Stimulated activated CD4-positive, alpha-beta T cell treated with anti-CD3 and anti-CD28 coated beads, Interleukin-1b, Interleukin-23, amount 100 ng/mL, for 1 hour (primary cell): ENCODE measurements at places on chromosomes 7 and 10.

- DNase-seq: no peak
Measured at GRCh38 chr10:98485959-98486358, 39.2 kb upstream of the HPS1 start.

- no peak for DNase-seq
Measured at GRCh38 chr10:88735661-88736060, 24.2 kb upstream of the LIPN start.

DNA sequence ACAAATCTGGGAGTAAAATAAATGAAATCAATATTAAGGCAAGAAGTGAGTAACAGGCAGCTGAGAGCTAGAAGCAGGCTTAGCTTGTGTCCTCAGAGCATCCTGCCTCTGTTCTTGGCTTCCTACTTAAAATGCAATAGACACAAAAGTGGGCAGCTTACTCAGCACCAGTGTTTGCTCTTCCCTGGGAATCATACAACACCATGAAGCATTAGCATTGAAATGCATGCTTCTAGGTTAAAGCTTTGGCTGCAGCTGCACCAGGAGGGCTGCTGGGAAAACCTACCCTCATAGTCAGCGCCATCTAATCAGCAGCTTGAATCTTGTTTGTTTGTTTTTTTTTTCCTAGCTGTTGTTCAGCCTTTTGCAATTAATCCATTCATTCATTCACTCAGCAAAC, 104.2 kb upstream of the VWC2 start:
- no peak for DNase-seq

DNA sequence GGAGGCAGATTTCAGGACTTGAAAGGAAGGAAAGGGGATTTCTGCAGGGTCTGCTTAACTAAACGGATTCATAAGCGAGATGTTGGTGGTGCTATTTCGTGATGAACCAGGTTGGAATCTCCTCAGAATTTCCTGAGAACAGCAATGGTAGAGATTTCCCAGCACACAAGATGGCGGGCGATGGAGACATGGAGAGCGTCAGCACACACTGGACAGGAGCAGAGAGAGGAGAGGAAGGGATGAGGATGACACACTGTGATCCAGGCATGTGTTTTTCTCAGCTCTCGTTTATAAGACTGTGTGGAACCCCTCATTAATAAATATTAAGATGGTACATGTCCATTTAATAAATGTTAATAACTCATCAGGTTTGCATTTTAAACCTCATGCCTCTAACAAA, 43.9 kb upstream of the LYZL1 start:
- no peak for DNase-seq

DNA sequence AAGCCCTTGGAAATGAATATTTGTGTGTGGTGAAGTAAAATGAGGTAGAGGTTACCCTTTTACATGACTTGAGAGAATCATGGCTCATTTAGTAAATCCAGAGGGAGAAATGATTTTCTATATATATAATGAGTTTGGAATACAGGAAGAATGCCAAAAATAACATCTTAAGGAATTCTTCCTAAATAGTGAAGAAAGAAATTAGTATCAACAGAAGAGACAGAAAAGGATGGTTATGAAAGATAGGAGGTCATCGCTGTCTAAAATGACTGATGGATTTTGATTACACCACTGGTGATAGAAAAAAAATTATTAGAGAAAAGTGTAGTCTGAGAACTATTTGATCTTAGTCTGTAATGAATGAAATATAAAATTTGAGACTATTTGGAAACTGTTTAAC, 283.0 kb downstream of the ADK start:
- no peak for DNase-seq

GRCh38 chr7:156094350-156095146, 282.3 kb upstream of the SHH start:
- no peak for DNase-seq

- no peak for DNase-seq
Measured at GRCh38 chr7:42735081-42735480, 176.8 kb downstream of the C7orf25 start.

- DNase-seq: no peak
Measured at GRCh38 chr10:120131183-120131582, 238.7 kb downstream of the SEC23IP start.

- DNase-seq: no peak
Measured at GRCh38 chr7:151608031-151608551, 88.4 kb upstream of the RHEB start.

GRCh38 chr10:5810225-5810624, 3.0 kb downstream of the GDI2 start:
- DNase-seq: no peak

DNA sequence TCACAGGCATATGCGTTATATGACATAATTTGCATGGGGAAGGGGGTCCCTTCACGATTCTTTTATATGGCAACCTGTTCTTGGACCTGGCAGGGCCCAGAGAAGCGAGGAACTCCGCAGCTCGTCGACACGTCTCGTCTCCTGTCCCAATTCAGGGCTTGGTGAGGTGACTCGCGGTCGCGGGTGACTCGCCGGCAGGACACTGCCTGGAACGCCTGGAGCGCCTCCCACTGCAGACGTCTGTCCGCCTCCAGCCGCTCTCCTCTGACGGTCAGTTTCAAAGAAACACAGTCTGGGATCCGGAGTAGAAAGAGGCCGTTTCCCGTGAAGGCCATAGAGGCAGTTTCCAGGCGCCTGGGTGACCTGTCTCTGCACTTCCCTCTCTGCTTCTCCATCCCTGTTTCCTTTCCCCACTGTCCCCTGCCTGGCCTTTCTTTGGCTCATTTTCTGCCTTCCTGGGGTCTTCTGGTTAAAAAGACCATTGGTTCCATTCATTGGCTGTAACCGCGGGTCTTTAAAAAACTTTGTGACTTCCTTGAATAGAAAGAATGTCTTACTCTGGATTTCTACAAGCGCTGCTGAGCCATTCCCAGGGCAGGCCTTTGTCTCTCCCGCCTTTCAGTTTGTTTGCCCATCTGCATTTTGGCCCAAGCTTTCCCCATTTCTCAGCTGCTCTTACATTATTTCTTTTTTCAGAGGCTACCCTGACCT, 1.2 kb downstream of the UPP1 start:
- no peak for DNase-seq

DNA sequence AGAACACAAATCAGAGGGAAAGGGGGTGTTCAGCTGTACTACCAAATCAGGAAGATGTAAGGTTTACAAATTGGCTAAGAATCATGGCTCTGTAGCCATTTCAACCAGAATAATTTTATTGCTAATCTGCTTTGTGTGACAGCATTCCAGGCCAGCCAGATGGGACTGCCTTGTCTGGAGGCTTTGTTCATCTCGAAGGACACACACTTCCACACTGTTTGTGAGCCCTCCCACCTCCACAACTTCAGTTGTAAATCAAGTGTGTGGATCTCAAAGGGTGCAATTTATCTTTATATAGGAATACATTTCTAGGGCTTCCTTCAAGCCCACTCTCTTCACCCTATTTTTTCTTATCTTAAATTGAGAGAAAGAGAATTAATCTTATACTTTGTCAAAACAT, 6.9 kb upstream of the OIT3 start:
- DNase-seq: no peak

GRCh38 chr7:150516956-150517745, 2.5 kb downstream of the GIMAP7 start:
- no peak for DNase-seq

DNA sequence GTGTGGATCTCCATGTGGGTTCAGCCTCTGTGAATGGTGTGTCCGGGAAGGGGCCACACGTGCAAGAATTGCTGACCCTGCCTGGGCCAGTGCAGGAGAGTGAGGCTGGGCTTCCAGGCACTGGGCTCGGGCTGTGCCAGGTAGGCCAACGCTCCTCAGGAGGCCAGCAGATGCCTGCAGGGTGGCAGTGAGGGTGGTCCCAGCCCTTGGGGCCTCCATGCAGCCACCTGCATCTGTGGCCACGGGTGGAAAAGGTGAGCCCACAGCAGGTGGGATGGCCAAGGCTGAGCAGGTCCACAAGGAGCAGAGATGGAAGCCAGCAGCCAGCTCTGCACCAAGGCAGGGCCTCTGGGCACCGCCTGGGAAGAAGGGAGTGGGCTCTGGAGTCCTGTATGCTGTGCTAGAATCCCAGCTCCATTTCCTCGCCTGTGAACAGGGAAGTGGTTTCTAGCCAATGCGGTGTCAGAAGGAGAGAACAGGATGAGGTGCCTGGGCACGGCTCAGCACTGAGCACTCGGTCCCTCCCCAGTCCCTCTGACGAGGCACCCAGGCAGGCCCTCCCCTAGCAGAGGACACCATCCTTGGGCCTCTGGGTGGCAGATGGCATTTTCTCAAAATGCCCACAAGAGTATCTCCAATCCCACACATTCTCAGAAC, 31.1 kb upstream of the RET start:
- no peak for DNase-seq

- DNase-seq: no peak
Measured at GRCh38 chr10:37856881-37857286, 526 bp downstream of the ZNF248 start.

GRCh38 chr7:111346219-111346618, 216.1 kb downstream of the IMMP2L start:
- DNase-seq: no peak

GRCh38 chr7:74479066-74479781, 25.5 kb downstream of the GTF2IRD1 start:
- DNase-seq: no peak

- DNase-seq: no peak
Measured at GRCh38 chr7:71266912-71267311, 135.0 kb downstream of the GALNT17 start.

GRCh38 chr10:48582970-48583369, 21.9 kb downstream of the ARHGAP22 start:
- DNase-seq: no peak

DNA sequence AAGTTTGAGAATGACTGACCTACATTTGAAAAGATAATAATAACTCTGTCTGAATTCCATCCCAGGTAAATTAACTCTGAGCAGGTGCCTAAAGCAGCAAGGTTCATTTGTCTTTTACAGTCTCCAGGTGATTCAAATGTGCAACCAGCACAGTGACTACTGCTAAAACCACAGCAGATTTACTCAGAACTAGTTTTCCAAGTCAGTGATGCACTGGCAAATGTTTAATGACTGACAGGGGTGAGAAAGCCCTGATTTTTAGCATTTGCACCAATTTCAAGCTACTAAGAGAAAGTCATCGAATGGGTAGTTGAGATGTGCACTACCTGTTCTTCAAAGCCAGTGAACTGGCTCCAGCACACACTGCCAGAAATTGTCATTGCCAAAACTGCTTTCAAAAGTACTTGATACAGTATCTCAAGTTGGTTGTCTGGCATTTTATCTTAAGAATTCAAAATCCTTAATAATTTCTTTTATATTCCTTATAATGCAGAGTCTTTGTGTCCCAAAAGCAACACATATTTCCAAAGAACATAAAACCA, 60.3 kb downstream of the ATOH7 start:
- no peak for DNase-seq

DNA sequence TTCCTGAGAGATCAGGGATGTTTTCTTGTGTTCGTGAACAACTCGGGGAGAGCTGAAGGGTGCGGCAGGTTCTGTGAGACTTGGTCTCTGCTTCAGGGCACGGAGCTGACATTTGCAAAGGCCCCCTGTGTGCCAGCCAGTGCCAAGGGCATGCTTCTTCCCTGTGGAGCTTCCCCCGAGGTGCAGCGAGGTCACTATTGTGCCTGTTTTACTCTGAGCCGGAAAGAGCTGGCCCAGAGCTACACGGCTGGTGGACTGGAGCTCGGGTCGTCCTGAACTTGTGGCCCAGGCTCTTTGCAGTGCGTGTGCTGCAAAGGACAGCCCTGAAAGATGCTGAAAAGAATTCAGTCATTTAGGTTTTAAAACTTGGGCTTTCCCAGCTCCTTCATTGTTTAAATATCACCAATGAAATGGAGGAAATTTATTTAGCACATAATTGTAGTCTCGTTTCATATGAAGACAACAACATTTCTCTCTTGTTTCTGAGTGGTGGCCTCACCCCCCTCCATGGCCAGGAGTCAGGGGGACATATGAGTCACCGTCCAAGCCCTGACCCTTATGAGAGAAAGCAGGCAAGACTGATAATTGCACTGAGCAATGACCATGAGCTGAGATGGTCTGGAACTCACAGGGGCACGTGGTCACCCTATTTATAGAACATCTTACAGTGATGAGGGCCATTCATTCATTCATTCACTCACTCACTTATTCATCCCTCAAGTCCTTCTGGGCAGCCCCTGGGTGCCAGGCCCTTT, 102.6 kb downstream of the PTPRE start:
- DNase-seq: no peak

- DNase-seq: peak; percentile 77
Measured at GRCh38 chr7:74658178-74659004, 873 bp downstream of the GTF2I start.

- no peak for DNase-seq
Measured at GRCh38 chr7:112668561-112668960, 121.6 kb downstream of the TMEM168 start.

DNA sequence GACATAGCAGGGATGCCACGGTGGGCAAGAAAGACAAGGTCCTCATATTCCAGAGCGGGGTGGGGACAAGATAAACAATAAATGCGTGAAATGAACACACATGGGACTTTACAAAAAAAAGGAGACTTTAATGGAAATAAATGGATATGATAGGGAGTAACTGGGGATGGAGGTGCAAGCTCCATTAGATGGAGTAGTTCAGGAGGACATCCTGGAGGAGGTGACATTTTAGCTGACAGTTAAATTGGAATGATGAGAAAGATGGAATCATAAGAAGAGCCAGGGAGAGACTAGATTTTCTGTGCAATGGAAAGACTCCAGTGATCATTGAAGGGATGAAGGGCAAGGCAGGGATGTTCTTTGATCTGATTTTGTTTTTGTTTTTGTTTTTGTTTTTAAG, 83.6 kb upstream of the MYL10 start:
- no peak for DNase-seq
